ENCODE measurements at places on chromosomes 13 and 19.

GRCh38 chr13:43880926-43881325 is 1.2 kb downstream of the LACC1 start:
- DNase-seq = no peak

DNA sequence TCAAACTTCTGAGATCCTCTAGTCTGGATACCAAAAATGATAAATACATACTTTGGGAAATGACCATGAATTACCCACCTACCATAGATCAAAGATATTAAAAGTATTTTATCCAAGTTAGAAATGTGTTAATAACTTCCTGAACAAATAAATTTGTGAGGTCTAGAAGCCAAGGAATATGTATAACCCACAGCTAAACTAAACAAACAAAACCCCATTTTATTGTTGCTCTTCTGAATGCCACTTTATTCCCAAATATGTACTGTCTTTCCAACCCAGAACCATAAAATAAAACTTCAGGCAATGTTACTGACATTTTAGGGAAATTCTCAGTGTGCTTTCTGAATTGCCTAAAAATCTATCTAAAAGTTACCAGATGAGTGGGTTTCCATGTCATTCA is 35.1 kb downstream of the UBL3 start:
- DNase-seq = no peak

DNA sequence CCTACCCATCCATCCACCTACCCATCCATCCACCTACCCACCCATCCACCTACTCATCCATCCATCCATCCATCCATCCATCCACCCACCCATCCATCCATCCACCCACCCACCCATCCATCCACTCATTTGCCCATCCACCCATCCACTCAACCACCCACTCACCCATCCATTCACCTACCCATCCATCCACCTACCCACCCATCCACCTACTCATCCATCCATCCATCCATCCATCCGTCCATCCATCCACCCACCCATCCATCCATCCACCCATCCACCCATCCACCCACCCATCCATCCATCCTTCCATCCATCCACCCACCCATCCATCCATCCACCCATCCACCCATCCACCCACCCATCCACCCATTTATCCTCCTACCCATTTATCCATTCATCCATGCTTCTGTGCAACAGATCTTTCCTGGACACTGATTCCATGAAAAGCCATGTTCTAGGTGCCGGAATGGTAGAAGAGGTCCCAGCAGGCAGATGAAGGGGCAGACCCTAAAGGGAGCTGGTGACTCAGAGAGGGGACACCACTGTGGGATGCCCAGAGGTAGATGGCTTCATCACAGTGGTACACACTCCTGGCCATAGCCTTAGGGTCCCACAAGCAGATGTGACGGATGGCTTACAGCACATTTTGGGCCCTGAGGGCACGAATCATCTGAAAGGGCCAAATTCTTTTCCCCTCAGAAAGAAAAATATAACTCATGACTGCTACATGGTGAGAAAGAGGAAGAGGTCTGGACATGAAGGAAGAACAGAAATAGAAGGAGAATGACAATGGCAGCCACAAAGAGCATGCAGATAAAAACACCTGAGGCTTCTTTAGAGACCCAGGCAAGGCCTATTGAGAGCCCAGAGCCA is 76.0 kb downstream of the KCTD15 start:
- DNase-seq = no peak

DNA sequence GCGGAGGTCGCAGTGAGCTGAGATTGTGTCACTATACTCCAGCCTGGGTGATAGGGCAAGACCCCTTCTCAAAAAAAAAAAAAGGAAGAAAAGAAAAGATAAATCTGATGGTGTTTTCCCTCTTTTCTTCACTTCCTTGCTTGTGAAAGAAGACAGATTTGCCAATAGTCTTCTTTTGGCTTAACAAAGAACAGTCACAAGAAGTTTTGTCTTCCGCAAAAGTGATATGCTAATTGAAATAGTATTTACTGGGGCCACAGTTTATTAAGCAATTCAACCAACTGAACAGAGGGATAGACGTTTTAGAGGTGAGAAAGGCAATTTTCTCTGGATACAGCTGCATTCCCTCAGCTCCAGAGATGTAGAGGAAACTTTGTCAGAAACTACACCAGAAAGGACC is 22.9 kb upstream of the PLAUR start:
- no peak for DNase-seq

GRCh38 chr13:105048677-105049076 is 1486.8 kb downstream of the EFNB2 start:
- DNase-seq = no peak

- DNase-seq = no peak
Measured at GRCh38 chr13:100875392-100876043, 200.9 kb upstream of the TMTC4 start.

DNA sequence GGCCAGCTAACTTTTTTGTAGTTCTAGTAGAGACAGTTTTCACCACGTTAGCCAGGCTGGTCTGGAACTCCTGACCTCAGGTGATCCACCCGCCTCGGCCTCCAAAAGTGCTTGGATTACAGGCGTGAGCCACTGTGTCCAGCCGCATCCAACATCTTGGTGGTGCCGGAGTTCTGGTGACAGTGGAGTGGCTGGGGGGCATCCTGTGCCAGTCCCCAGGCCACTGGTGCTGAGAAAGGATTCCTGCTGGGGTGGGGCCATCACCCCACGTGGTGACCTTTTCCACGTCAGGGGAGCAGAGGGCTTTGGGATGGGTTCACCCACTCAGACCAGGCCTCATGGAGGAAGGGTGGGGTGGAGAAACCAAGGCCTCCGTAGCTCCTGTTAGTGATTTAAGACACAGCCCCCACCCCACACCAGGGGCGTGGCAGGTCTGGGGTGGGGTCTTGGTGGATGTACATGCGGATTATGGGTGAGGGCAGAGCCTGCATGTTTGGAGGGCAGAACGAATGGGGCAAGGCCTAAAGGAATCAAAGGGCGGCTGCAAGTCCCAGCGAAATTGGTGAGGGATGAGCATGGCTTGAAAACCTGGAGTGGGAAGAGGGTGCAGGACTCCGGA is 12.9 kb upstream of the TUBB4A start:
- DNase-seq = no peak

DNA sequence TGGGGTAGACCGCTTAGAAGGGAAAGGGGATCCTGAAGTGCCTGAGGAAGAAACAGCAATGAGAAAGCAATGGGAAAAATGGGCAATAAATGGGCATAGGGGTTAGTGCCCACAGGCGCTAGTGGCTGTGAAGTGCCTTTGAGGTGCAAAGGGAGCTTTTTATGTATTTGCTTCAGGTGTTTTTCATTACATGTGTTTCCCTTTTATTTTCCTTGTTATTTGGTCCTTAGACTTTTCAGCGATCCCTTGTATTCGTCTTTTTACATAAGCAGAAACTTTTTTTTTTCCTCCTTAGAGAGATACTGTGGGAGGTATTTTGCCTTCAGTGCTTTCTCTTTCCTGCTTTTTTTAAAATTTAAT is 19.6 kb downstream of the NFIX start:
- DNase-seq = no peak

DNA sequence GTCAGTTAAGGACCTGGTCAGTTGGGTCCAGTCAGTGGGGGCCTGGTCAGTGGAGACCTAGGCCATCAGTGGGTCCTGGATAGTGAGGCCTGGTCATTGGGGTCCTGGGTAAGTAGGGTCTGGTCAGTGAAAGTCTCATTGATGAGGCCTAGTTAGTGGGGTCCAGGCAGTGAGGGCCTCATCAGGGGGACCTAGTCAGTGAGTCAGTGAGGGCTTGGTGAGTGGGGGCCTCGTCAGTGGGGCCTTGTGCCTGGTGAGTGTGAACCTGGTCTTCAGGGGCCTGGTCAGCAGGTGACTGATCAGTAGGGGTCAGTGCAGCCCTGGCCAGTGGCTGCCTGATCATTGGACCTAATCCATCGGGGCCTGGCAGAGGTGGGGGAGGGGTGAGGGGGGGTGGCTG is 42.6 kb upstream of the TPM4 start:
- no peak for DNase-seq

DNA sequence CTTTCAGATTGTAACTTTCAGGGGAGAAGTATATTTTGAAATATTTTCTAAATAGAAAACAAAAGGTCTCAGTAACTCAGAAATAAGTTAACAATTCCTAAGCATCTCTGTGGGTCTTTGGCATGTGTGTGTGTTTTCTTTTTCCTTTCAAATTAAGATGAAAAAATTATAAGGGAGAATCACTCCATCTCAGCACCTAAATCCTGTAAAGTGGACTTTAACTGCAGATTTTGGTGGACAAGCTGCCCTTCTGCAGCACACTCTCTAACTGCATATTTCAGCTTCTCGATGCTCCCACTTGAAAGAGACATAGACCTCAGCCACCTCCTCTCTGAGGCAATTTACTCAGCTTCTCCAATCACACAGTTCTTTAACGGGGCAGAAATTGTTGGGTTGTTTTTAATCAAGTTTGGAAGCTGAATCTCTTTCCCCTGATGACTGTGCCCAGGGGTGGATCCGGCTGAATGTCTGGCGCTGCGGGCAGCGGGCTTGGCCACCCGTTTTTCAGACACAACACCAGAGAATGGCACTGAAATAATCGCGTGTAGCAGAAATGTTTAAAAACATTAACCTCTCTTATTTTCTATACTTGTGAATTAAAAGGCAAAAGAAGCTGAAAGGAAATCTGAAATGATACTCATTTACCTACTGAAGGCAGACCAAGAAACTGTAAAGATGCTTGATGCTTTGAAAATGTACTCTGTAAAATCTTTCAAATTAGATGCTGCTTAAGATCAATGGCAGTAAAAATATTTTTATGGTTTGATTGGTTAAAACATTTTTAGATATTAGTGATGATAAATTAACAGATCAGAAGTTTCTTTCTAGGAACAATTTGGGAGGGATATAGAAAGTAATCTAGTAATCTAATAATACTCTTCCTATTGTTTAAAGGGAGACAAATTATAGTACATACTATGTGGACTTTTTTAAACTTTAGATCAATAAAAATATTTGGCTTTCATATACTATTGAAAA is 12.4 kb downstream of the ZIC2 start:
- no peak for DNase-seq

DNA sequence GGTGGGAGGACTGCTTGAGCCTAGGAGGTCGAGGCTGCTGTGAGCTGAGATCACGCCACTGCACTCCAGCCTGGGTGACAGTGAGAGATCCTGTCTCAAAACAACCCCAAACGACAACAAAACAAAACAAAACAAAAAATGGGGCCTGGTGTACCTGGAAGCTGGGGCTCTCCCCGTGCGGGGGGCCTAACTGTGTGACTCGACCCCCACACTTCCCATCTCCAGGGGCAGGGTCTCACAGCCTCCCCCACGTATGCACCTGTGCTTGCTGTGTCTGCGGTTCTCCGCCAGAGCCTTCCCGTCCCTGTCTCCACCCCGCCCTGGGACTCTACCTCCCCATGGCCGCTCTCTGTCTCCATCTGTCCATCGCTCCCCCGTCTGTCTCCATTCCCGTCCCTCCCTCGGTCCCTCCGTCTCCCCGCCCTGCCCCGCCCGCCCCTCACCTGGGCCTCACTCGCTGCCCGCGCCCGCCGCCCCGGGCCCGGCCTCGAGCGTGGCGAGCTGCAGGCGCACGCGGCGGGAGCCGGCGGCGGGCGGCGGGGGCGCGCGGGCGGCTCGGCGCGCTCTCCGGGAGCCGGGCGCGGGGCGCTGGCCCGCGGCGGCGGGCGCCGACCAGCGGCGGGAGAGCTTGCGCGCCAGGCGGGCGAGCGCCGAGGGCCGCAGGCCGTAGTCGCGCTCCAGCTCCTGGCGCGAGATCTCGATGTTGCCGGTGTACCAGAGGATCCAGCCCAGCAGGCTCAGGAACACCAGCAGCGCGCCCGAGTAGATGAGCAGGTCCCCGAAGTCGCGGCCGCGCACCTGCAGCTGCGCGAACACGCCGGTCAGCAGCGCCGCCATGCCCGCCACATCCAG is 587 bp downstream of the TMEM238 start:
- no peak for DNase-seq

DNA sequence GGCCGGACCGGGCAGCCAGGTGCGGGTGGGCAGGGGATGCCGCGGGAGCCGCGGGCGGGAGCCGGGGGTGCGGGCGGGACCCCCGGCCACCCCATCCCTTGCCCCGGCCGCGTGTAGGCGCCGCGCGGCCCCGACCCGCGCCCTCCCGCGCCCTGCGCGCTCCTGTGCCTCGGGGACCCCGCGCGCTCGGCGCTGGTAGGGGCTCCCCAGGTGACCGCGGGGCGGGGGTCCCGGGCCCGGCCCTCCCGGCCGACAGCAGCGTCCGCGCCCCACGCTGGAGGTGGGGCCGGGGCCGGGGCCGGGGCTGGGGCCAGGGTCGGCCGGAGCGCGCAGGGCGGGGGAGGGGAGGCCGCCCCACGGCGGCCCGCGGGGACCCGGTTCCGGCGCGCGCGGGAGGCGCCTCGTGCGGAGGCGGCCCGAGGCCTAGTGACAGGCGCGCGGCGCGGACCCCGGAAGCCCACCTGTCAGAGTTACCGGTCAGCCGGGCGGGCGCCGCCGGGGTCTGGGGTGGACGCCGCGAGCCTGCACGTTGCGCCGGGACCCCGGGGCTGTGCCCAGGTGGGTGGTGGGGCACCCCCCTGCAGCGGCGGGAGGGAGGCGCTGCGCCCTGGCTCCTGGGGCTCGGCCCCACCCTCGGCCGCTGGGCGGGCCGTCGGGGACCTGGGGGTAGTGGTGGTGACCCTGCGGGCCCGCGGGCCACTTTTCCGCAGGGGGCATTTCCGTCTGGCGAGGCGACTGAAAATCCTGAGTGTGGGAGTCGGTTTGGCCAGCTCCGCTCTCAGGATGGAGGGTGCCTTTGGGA is 518 bp downstream of the TFDP1 start:
- DNase-seq = peak; percentile 13

DNA sequence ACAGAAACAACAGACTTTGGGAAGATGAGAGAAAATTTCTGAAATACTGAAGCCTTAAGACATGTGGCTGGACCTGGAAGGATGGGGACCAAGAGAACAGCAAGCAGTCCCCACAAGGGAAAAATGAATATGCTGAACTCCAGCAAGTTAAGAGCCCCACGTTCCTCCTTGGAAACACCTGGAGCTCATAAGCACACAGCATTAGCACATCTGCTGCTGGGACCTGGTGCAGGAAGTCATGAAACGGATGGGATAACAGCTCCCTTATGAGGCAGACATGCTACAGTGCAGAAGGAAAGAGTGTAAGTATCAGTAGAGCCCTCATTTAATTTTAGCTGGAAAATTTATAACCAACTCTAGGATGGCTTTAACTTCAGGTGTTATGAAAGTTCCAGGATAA is 67.3 kb downstream of the SLC15A1 start:
- no peak for DNase-seq

DNA sequence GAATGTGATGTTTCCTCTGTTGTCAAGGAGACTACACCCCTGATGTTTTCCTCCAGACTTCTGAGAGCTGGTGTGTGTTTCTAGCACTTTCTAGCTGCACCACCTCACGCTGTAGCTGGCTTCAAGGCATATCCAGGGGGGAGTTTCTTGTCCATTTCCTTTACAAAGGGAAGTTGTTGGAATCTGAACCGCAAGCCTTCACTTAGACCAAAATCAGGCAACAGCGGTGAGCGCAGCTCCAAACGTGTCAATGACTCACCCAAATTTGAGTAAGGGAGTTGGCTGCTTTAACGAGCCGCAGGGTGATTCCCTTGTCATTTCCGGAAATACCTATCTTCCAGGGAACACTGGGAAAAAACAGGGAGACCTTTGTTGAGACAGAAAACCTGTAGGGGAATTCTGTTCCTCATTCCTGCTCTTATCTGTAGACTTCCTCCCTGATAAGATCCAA is 2.5 kb downstream of the LDLR start:
- DNase-seq = peak; percentile 33

All from stimulated activated CD8-positive, alpha-beta memory T cell treated with anti-CD3 and anti-CD28 coated beads, Interleukin-12 subunit alpha, Interleukin-12 subunit beta, amount 100 ng/mL, for 4 hours (primary cell).